ENCODE measurements at places on chromosomes 5 and 9.

DNA sequence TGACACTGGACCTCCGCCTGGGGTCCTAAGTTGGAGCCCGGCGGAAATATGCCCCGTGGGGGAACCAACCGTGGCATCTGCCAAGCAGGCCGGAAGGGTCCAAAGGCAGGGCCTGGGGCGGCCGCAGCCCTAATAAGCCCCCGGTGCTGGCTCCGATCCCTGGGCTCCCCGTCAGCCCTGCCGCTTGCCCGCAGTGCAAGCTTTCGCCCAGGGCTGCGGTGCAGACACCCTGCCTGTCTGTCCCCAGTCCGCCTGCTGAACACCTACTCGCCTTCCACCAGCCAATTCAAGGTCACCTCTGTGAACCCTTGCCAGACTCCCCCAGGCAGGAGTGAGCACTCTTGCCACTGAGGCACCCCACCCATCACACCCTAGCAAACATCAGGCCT, 502 bp upstream of the PTGR1 start:
- peaks cover 33% of the 10 kb centered on the region for H3K27me3 ChIP-seq
- H3K27ac ChIP-seq = no peak overlapping the region
- peak overlapping the region; percentile 77 for H3K4me3 ChIP-seq
- H3K4me1 ChIP-seq = peaks cover 25% of the 10 kb centered on the region
- peaks cover 5% of the 10 kb centered on the region for H3K36me3 ChIP-seq
- no peak for DNase-seq

DNA sequence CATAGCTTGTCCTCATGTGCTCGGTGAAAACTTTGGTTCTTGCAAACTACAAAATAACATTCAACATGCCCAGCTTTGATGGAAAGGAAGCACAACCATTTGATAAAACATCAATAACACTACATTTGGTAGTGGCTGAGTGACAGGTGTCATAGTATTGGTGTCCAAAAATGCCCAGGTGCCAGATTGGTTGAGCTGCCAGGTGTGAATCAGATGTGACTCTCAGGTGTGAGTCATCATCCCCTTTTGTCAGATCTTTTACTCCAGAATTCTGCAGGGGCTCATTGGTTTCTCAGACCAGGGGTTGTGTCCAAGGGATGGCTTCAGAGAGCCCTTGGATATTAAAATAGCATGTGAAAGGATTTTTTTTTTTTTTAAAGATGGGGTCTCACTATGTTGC, 22.5 kb upstream of the POMT1 start:
- no peak overlapping the region for H3K27ac ChIP-seq
- H3K4me1 ChIP-seq = no peaks in the 10 kb centered on the region
- H3K36me3 ChIP-seq = peaks cover 6% of the 10 kb centered on the region
- peaks cover 9% of the 10 kb centered on the region for H3K27me3 ChIP-seq
- no peak for DNase-seq

- H3K27me3 ChIP-seq = peaks cover 9% of the 10 kb centered on the region
- H3K4me3 ChIP-seq = no peak overlapping the region
- H3K36me3 ChIP-seq = no peaks in the 10 kb centered on the region
- H3K27ac ChIP-seq = no peak overlapping the region
Measured at GRCh38 chr5:74311961-74312360, 328.6 kb downstream of the ENC1 start.

DNA sequence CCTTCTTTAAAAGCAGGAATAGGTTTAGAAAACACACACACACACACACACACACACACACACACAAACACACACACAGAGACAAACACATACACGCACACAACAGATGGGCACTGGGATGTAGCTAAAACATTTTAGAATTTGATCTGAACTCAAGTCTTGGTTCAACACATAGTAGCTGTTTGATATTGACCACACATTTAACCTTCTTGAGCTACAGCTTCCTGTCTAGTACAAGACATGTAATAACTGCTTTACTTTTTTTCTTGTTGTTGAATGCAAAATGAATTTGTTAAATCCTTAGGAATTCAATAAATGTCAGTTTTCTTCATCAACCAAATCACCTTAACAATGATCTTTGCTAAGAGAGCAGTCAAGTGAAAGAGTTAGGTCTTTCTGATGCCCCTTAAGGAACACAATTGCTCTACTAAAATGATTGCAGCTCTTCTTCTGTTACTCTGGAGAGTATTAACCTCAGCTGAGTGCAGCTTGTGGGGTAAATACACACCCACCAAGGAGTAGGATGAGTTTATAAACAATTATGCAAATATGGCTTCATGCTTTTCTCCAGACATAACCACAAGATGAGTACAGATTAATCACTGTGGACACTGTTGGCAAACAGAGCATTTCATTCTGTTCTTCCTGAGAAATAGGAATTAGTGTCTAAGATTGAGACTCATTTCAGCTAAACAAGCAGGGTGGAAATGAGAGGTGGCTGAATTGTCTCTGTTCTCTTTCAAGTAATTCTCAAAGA, 302.9 kb upstream of the PAPPA start:
- no peaks in the 10 kb centered on the region for H3K27me3 ChIP-seq
- H3K27ac ChIP-seq = no peak overlapping the region
- DNase-seq = no peak
- no peaks in the 10 kb centered on the region for H3K36me3 ChIP-seq

DNA sequence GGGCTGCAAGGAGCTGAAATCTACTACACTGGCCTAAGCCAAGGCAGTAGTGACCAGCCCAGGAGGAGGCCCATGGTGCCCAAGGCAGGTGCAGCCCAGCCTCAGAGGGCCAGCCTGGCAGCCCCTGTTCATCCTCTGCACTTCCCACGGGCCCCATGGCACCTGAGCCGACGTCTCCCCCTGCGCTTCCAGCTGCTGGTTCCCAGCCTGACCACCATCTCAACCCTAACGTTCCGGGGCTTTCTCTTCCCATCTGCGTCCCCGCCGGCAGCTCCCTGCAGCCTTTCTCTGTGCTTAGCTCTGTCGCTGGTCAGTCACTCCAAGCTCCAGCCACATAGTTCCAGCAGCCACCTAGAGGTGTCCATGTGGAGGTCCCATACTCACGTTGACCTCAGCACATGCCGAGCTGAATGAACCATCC, 105.5 kb upstream of the LMX1B start:
- no peaks in the 10 kb centered on the region for H3K4me1 ChIP-seq
- no peak overlapping the region for H3K4me3 ChIP-seq
- no peak for DNase-seq
- H3K27me3 ChIP-seq = peaks cover 21% of the 10 kb centered on the region
- no peaks in the 10 kb centered on the region for H3K36me3 ChIP-seq
- H3K27ac ChIP-seq = no peak overlapping the region

GRCh38 chr5:79225026-79225425, 10.9 kb upstream of the JMY start:
- no peak overlapping the region for H3K27ac ChIP-seq
- H3K4me1 ChIP-seq = no peaks in the 10 kb centered on the region
- no peaks in the 10 kb centered on the region for H3K36me3 ChIP-seq
- DNase-seq = no peak

DNA sequence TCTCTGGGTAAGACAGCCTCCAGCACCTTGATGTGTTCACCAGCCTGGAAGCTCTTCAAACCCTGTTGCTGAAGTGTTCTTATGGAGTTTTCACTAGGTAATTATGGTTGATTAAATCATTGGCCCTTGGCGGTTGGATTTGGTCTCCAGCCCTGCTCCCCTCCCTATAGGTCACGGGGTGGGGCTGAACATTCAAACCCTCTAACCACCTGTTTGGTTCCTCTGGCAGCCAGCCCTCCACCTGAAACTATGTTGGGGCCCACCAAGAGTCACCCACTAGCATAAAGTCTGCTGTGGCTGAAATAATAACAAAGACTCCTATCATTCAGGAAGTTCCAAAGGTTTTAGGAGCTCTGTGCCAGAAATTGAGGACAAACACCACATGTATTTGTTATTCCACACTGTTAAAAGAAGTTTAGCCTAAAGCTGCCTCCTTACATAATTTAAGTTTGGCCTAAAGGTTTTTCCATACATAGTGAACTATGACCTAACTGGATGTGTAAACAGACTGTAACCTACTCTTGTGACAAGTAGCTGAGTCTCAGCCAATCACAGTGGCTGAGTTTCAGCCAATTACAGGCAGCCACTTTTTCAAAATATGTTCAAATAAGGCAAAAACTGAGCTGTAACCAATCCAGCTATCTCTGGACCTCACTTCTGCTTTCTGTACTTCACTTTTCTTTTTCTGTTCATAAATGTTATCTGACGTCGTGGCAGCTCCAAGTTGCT, 34.8 kb downstream of the TMEM252 start:
- H3K27ac ChIP-seq = no peak overlapping the region
- H3K4me3 ChIP-seq = no peak overlapping the region
- no peak for DNase-seq
- H3K4me1 ChIP-seq = no peaks in the 10 kb centered on the region

DNA sequence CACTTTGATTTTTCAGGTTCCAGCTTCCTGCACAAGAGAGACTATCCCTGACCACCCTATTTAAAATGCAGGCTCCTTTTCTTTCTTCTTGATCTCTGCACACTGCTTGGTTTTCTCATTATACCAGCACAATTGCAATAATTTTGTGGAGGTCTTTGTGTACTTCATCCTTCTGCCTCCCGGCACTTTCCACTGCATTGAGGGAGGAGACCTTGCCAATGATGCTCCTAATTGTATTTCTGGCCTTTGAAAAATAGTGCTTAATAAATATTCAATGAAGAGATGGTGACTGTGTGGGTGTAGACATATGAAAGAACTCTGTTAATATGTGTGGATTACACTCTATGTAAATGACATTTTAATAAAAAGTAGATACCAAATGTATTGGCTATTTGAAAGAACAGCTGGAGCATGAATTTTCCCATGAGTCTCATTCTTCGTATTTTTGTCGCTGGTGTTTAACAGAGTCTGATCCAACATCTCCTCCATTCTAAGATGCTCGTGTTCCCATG, 42.1 kb downstream of the FOXI1 start:
- no peaks in the 10 kb centered on the region for H3K36me3 ChIP-seq
- peaks cover 6% of the 10 kb centered on the region for H3K27me3 ChIP-seq
- H3K4me3 ChIP-seq = no peak overlapping the region
- no peak for DNase-seq
- H3K27ac ChIP-seq = no peak overlapping the region

GRCh38 chr9:127232833-127233549, 31.6 kb upstream of the GARNL3 start:
- no peak overlapping the region for H3K4me3 ChIP-seq
- no peaks in the 10 kb centered on the region for H3K4me1 ChIP-seq
